Pancreas (tissue), 10 donors: ENCODE measurements at places on chromosomes 6 and 20. TPM values are rescaled to one million over a fixed set of nuclear protein-coding genes. Genes with fewer than 3 reads are reported as not detected.

The CDK5RAP1 gene
- polyA plus RNA-seq, result 38.6 TPM

The CLPSL2 gene
- 0.61 TPM for polyA plus RNA-seq

The RHAG gene
- not detected for polyA plus RNA-seq

The SNX14 gene
- polyA plus RNA-seq, result 85.6 TPM

The GDAP1L1 gene
- polyA plus RNA-seq, result 3.6 TPM

- no peaks in the 10 kb centered on the region for H3K36me3 ChIP-seq
- no peaks in the 10 kb centered on the region for H3K27me3 ChIP-seq
- H3K4me3 ChIP-seq, result no peak overlapping the region
- no peak overlapping the region for H3K27ac ChIP-seq
- no peak for DNase-seq
- peaks cover 5% of the 10 kb centered on the region for H3K4me1 ChIP-seq
These were observed 24.3 kb downstream of the EPB41L2 start for GRCh38 chr6:131038597-131039344.

DNA sequence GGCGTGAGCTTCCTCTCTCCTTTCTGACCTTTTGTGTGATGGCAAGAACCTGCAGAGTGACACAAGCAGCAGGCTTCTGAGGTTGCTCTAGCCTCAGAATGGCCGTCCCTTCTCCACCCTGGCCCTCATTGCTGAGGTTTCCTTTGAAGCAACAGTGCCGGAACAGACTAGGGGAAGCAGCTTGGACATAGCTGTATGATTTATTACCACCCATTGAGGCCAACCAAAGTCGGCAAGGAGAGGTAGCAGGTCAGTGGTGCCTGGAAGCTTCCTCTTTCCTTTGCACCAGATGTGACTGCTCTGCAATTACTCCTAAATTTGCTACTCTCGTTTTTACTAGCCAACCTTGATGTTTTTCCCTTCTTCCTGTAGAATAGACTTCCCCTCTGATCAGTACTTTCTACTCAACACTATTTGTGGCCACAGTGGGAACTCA, 31.4 kb downstream of the PTPN1 start:
- H3K4me3 ChIP-seq, result no peak overlapping the region
- H3K27me3 ChIP-seq, result no peaks in the 10 kb centered on the region
- H3K36me3 ChIP-seq, result no peaks in the 10 kb centered on the region
- no peak for DNase-seq

- H3K4me1 ChIP-seq, result no peaks in the 10 kb centered on the region
- no peaks in the 10 kb centered on the region for H3K36me3 ChIP-seq
- H3K4me3 ChIP-seq, result no peak overlapping the region
These were observed 113.4 kb downstream of the DACT2 start for GRCh38 chr6:168206186-168206585.

DNA sequence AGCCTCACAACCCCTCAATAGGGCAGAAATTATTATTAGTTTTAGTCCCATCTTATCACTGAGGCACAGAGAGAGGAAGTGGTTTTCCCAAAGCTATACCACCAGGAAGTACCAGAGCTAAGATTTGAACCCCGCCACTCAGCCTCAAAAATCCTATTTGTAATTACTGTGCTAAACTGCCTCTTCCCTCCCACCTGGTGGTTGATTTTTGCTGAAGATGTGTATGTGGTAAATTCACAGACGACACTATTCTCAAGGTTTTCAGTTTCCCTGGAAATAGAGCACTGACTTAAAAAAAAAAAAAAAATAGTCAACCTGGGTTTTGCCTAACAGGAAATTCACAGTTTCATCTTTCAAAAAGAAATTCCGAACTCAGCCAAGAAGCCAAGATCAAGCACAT, 57.9 kb downstream of the TSHZ2 start:
- no peaks in the 10 kb centered on the region for H3K4me1 ChIP-seq
- H3K27ac ChIP-seq, result no peak overlapping the region
- no peak for DNase-seq
- no peak overlapping the region for H3K4me3 ChIP-seq
- H3K36me3 ChIP-seq, result no peaks in the 10 kb centered on the region
- no peaks in the 10 kb centered on the region for H3K27me3 ChIP-seq

DNA sequence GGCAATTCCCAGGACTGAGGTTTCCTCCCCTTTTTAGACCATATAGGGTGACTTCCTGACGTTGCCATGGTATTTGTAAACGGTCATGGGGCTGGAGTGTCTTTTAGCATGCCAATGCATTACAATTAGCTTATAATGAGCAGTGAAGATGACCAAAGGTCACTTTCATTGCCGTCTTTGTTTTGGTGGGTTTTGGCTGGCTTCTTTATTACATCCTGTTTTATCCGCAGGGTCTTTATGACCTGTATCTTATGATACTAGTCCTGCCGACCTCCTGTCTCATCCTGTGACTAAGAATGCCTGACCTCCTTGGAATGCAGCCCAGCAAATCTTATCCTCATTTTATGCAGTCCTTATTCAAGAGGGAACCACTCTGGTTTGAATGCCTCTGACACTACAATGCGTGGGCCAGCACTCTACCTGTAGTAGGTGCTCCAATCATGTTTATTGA, 190.1 kb downstream of the KCNQ5 start:
- H3K4me3 ChIP-seq, result no peak overlapping the region
- no peaks in the 10 kb centered on the region for H3K27me3 ChIP-seq
- H3K4me1 ChIP-seq, result no peaks in the 10 kb centered on the region
- no peaks in the 10 kb centered on the region for H3K36me3 ChIP-seq

DNA sequence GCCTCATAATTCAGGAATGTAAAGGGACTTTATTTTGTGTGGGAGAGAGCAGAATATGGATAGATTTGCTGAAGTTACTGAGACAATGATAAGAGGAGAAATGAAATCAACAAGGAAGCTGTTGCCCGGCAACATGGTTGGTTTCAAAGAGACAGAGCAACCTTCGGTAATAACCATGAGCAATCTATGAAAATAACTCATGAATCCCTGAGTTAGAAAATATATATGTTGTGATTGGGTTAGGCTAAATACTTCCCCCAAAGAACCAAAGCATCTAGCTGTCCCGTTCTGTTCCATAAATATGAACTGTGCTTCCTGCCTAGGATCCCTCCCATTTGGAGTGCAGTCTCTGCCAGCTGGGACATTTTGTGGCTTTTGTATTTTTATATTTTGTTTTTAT, 23.1 kb downstream of the SERPINB1 start:
- H3K36me3 ChIP-seq, result no peaks in the 10 kb centered on the region
- peaks cover 17% of the 10 kb centered on the region for H3K4me1 ChIP-seq
- no peaks in the 10 kb centered on the region for H3K27me3 ChIP-seq
- no peak for DNase-seq

DNA sequence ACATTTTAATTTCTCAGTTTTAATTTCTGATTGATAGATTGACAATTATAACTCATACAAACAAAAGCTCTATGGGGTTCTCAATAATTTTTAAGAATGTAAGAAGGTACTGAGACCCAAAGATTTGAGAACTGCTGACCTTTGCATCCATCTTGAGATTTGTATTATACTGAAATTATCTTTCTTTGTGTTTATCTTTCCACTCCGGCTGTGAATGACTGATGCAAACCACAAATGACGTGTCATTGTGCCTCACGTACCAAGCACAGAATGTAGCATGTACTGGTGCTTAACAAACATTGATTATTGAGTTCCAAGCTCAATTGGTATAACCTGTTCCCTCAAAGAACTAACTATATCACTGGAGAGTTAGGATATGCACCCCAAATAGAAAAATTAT, 152.1 kb upstream of the SMLR1 start:
- no peak for DNase-seq
- H3K4me1 ChIP-seq, result no peaks in the 10 kb centered on the region
- no peak overlapping the region for H3K4me3 ChIP-seq
- H3K27ac ChIP-seq, result no peak overlapping the region
- no peaks in the 10 kb centered on the region for H3K36me3 ChIP-seq
- no peaks in the 10 kb centered on the region for H3K27me3 ChIP-seq

GRCh38 chr6:126145351-126145750, 159.0 kb downstream of the TRMT11 start:
- H3K36me3 ChIP-seq, result no peaks in the 10 kb centered on the region
- DNase-seq, result no peak
- H3K27ac ChIP-seq, result no peak overlapping the region
- H3K4me3 ChIP-seq, result no peak overlapping the region

DNA sequence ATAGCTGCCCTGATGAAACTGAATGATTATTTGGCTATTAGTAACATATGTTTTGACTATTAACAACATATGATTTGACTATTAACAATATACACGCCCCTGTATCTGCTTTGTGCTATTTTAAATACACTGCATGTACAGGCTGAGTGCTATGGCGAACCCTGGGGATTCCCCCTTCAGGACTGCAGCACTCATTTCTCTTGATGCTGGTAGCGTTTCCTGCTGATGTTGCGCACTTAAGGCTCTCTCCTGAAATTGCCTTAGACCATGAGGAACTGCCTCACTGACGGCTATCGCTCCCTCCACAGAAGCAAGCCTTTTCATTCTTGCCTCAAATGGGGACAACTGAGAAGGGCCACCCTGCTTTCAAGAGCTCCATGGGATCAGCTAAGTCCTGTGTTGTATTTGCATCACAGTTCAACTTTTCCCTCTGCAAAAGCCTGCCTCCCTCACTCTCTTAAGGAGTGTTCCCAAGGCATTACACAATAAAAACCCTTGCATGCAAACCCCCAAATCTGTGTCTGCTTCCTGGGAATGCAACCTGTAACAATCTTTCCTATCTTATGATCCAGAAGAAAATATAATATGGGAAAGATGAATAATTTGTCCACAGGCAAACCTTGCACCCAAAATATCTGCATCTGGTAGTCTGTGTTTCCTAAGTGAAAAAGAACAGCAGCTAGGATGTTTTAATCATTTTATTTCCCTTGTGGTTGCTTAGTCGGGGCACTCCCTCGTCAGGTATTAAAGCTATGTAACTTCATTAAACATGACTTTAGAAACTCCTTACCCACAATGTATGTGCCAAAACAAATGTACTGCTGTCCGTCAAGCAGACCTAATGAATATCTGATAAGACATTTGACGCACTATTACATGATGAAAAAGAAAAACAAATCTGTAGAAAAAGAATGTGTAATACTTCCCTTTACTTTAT, 456.4 kb downstream of the COL12A1 start:
- H3K27ac ChIP-seq, result no peak overlapping the region
- H3K27me3 ChIP-seq, result no peaks in the 10 kb centered on the region
- no peak for DNase-seq
- H3K36me3 ChIP-seq, result no peaks in the 10 kb centered on the region
- no peak overlapping the region for H3K4me3 ChIP-seq
- H3K4me1 ChIP-seq, result no peaks in the 10 kb centered on the region

- no peaks in the 10 kb centered on the region for H3K27me3 ChIP-seq
- no peaks in the 10 kb centered on the region for H3K36me3 ChIP-seq
- DNase-seq, result no peak
- H3K4me1 ChIP-seq, result no peaks in the 10 kb centered on the region
- no peak overlapping the region for H3K4me3 ChIP-seq
- no peak overlapping the region for H3K27ac ChIP-seq
These were observed 187.7 kb downstream of the UST start for GRCh38 chr6:148934539-148934938.

GRCh38 chr6:46062991-46063390, 47.3 kb upstream of the CLIC5 start:
- DNase-seq, result no peak
- no peak overlapping the region for H3K4me3 ChIP-seq
- no peaks in the 10 kb centered on the region for H3K27me3 ChIP-seq
- peaks cover 19% of the 10 kb centered on the region for H3K4me1 ChIP-seq
- H3K36me3 ChIP-seq, result no peaks in the 10 kb centered on the region
- no peak overlapping the region for H3K27ac ChIP-seq

GRCh38 chr6:146864300-146864699, 265.5 kb downstream of the ADGB start:
- H3K4me3 ChIP-seq, result no peak overlapping the region
- H3K27me3 ChIP-seq, result no peaks in the 10 kb centered on the region
- H3K27ac ChIP-seq, result no peak overlapping the region
- H3K4me1 ChIP-seq, result no peaks in the 10 kb centered on the region

DNA sequence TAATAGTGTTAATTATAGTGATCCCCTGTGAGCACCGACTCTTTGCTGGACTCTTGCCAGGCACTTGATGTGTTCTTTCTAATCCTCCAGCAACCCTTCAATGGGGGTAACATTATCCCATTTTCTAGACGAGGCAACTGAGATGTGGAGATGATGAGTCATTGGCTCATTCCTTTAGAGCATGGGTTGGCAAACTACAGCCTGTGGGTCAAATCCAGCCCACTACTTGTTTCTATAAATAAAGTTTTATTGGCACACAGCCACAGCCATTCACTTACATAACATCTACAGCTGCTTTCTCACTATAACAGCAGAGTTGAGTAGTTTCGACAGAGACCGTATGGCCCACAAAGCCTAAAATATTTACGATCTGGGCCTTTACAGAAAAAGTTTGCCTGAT, 249.5 kb upstream of the KCNG1 start:
- no peak overlapping the region for H3K27ac ChIP-seq
- no peaks in the 10 kb centered on the region for H3K4me1 ChIP-seq
- no peak for DNase-seq
- H3K4me3 ChIP-seq, result no peak overlapping the region
- no peaks in the 10 kb centered on the region for H3K27me3 ChIP-seq

- H3K27me3 ChIP-seq, result no peaks in the 10 kb centered on the region
- H3K27ac ChIP-seq, result no peak overlapping the region
- no peaks in the 10 kb centered on the region for H3K36me3 ChIP-seq
These were observed 36.3 kb downstream of the PRDM1 start for GRCh38 chr6:106122306-106122918.

DNA sequence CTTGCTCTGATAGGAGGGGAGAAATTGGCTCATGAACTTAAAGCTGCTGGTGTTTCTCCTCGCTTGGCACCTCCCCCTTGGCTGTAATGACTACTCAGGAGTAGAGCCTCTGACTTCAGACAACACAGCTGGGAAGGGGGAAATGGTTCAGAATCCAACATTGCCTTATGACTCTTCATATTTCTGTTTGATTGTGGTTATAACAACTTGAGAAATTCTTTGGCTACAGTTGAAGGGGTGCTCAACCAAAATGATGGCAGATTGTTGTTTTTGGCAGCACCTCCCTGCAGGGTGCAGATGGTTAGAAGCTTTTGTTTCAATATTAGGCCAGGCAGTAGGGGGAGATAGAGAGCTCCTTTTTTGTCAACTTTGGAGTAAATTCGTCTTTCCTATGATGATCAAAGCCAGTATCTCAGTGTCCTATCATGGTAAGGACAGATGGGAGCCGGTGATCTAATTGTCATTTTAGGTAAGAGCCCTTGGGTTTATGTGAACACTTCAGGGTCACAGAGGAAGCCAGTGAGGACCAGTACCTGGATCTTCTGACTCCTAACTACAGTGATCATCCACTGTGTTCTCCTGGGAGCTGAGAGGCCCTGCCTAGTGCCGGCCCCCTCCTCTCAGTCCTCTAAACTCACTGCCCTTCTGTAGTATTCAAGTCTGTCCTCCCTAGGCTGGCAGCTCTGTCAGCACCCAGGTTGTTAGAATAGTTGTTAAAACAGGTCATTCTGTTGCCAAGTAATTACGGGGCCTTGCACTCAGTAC, 39.9 kb downstream of the RPRD1B start:
- H3K27ac ChIP-seq, result peak overlapping the region; percentile 6
- no peaks in the 10 kb centered on the region for H3K27me3 ChIP-seq

- no peaks in the 10 kb centered on the region for H3K4me1 ChIP-seq
- no peak overlapping the region for H3K27ac ChIP-seq
- DNase-seq, result no peak
- H3K36me3 ChIP-seq, result no peaks in the 10 kb centered on the region
- H3K4me3 ChIP-seq, result no peak overlapping the region
These were observed 23.2 kb downstream of the BPIFB1 start for GRCh38 chr20:33306228-33306627.

- H3K4me3 ChIP-seq, result no peak overlapping the region
- no peaks in the 10 kb centered on the region for H3K27me3 ChIP-seq
- no peaks in the 10 kb centered on the region for H3K36me3 ChIP-seq
- no peaks in the 10 kb centered on the region for H3K4me1 ChIP-seq
These were observed 55.1 kb downstream of the TBXT start for GRCh38 chr6:166112580-166112979.

GRCh38 chr6:136038531-136038930, 187.0 kb downstream of the PDE7B start:
- no peak overlapping the region for H3K27ac ChIP-seq
- no peaks in the 10 kb centered on the region for H3K27me3 ChIP-seq
- DNase-seq, result no peak
- no peaks in the 10 kb centered on the region for H3K4me1 ChIP-seq
